ENCODE measurements at places on chromosomes 16 and 17.

DNA sequence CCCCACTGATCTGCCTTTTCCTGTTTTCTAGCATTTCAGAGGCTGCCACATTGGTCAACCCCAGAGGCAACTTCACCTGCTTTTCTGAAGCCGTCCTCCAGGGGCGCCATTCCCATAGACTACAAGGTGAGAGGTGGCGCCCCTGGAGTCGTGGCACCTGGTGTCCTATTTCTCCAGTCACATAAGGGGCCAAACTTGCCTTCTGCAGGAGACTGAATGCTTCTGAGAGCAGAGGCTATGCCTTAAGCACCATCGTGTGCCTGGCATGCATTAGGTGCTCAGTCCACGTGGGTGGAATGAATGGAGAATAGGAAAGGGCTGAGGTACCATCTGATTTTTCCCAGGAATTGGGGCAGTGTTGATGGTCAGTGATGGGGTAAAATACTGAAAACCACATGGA, 164.8 kb downstream of the HAPSTR1 start:
- no peak for DNase-seq

DNA sequence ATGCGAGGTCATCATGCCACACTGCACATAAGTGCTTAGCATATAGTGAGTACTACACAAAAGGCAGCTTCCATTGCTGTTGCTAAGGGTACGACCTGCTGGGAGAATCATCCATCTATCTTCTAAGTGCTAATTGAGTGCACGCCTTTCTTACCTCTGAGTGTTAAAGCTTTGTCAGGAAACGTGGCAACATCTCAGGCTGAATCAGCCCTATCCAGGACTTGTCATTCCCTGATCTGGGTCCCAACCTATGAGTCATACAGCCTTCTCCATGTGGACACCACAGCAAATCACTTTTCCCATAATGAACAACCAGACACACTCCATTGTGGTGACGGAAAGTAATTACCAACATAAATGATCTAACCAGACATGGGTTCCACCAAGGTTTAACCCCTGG, 201.1 kb upstream of the MAF start:
- no peak for DNase-seq

GRCh38 chr16:471353-472198, 46.1 kb downstream of the RAB11FIP3 start:
- DNase-seq, result no peak

DNA sequence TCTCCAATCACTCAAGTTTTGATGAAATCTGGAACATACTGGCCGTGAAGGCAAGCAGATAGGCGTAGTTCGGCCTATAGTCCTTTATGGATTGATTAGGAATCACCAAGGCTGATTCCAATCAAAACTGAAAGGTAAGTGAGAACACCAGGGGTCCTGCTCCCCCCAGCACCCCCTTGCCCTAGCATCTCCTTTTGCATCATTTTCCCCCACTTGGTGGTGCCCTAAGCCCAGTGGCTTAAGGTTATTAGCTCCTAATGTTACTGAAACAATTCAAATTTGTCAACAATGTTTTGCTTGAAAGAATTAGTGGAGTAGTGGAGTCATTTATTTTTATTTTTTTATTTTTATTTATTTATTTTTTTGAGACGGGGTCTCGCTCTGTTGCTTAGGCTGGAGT, 4.9 kb downstream of the SLFN14 start:
- DNase-seq, result no peak

- DNase-seq, result no peak
Measured at GRCh38 chr16:11263737-11264136, 5.4 kb downstream of the TNP2 start.
